Activated CD4-positive, alpha-beta T cell treated with anti-CD3 and anti-CD28 coated beads, Interleukin-2, Interleukin-6, amounts not matched to agents 100 ng/mL and 50 ng/mL, durations not matched to agents 16 hours and 8 hours (primary cell): ENCODE measurements at places on chromosomes 2 and 18.

DNA sequence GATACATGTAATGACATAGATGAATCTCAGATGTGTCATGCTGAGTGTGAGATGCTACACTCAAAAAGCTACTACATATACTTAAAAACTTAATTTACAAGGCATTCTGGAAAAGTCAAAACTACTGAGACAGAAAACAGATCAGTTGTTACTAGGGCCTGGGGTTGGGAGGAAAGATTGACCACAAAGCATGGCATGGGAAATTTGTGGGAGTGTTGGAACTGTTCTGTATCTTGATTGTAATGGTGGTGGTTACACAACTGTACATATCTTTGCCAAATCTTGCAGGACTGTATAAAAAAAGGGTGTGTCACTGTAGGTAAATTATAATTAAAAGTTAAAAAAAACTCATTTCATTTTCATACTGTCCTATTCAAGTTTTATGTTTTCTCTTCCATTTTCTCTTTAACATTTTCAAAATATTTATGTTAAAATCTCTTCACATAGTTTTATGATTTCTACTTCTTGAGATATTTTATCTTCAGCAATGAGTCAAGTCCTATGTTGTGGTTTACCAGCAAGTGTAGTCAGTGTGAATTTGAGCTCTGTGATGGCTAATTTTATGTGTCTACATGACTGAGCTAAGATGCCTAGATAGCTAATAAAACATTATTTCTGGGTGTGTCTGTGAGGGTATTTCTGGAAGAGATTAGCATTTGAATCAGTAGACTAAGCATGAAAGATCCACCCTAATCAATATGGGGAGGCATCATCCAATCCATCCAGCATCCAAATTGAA, 58.6 kb upstream of the VRK2 start:
- no peak for DNase-seq

- peak; percentile 1 for DNase-seq
Observed at GRCh38 chr2:171652416-171652785, 34.9 kb upstream of the DYNC1I2 start.

DNA sequence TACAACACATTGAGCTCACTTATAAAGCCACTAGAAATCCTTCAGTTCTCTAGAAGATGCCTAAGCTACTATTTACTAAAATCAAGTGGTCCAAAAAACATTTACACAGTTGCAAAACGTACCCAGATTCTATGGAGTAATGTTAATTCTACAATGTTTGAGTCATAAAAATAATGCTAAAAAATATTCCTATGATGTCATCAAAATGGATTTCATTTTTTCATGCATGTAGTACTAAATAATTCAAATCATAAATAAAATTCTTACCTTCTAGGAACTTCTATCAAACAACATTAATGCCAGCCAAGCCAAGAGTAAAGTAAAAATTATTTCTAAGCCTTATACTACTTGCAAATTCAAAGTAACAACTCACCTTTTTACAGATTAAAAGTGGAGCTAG, 168.9 kb upstream of the EPC2 start:
- no peak for DNase-seq

- no peak for DNase-seq
Observed at GRCh38 chr2:207183506-207183905, 17.8 kb upstream of the KLF7 start.

GRCh38 chr2:120451334-120451733, 105.4 kb downstream of the INHBB start:
- no peak for DNase-seq

- no peak for DNase-seq
Observed at GRCh38 chr2:760001-760400, 82.8 kb upstream of the TMEM18 start.

GRCh38 chr2:227191367-227191766, 26.9 kb downstream of the COL4A3 start:
- DNase-seq, result no peak

- no peak for DNase-seq
Observed at GRCh38 chr2:107817378-107817777, 9.3 kb upstream of the RGPD4 start.

- peak; percentile 94 for DNase-seq
Observed at GRCh38 chr2:234292205-234292961, 204.5 kb downstream of the ARL4C start.

DNA sequence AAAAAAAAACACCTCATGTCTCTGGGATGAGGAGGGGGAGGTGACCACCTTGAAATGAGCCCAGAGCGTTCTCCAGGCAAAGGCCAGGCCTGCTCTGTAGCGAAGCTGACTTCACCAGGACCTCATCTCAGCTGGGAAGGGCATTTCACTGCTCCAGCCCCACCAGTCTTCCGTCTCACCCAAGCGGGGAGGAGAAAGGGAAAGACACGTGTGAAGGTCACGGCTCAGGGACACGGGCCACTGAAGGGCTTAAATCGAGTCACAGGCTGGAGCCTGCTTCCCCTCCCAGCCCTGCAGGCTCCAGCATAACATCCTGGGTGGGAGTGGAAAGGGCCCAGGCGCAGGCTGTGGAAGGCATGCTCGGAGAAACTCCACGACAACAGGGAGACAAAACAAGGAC, 18.1 kb downstream of the THAP4 start:
- DNase-seq, result no peak

DNA sequence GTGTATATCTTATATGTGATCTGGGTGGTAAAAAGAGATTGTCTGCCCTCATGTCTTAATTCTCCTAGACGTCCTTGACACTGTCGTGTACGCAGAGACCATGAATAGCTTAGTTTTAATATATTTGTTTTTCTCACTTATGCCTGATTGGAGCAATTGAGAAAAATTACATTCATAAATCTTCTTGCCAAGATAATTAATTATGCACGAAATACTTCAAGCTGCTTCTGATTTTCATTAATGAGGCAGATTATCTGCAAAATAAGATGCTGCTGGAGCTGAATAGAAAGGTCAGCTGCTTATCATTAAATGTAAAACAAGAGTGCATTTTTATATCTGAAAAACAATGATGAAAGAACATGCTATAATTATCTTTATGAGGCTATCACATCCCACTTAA, 95.9 kb downstream of the CCDC141 start:
- DNase-seq, result no peak

DNA sequence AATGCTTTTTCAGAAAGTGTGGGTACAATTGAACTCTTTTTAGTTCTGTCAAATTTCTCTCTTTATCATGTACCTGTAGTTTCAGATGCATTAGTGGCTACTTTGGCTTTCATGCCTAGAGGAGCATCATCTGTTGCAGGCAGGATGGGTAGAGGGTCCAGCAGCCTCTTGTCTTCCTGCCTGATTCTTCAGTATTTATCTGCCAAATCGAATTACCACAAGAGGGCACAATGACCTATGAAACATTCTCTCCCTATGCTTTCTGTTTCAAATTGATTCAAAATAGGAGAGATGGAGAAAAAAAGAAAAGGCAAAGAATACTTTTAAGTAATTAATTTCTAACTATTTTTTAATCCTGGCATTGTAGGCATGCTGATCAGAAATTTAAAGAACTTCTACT, 477.2 kb downstream of the TRIB2 start:
- peak; percentile 27 for DNase-seq

GRCh38 chr2:235265348-235265965, 228.4 kb upstream of the AGAP1 start:
- no peak for DNase-seq

- DNase-seq, result no peak
Observed at GRCh38 chr2:3284657-3285630, 92.7 kb downstream of the EIPR1 start.

- no peak for DNase-seq
Observed at GRCh38 chr2:36427790-36428243, 72.2 kb downstream of the CRIM1 start.

- DNase-seq, result no peak
Observed at GRCh38 chr2:232626584-232626983, 6.8 kb upstream of the EFHD1 start.

DNA sequence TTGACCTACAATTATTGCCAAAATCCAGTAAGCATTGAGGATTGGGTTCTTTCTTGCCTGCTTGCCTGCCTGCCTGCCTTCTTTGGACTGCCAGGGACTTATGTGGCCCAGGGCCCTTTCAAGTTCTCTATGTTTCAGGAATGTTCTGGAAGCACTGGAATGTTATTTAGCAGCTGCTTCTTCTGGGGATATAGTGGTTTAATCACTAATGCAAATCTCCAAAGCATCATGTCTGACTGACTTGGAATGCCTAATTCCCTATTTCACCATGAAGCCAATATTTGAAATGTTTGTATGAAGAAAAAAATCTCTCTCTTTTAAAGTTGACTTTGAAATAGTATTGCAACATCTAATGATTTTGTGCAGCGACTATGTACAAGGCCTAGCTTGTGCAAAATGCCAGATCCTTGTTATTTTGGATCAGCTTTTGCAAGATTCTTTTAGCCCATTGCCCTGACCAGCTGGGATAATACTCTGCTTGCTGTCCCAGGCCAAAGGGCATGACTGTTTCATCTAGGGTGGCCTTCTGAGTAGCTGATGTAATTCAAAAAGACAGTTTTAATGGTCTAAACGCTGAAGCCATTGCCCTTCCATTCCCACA, 204.6 kb downstream of the RND3 start:
- DNase-seq, result no peak

DNA sequence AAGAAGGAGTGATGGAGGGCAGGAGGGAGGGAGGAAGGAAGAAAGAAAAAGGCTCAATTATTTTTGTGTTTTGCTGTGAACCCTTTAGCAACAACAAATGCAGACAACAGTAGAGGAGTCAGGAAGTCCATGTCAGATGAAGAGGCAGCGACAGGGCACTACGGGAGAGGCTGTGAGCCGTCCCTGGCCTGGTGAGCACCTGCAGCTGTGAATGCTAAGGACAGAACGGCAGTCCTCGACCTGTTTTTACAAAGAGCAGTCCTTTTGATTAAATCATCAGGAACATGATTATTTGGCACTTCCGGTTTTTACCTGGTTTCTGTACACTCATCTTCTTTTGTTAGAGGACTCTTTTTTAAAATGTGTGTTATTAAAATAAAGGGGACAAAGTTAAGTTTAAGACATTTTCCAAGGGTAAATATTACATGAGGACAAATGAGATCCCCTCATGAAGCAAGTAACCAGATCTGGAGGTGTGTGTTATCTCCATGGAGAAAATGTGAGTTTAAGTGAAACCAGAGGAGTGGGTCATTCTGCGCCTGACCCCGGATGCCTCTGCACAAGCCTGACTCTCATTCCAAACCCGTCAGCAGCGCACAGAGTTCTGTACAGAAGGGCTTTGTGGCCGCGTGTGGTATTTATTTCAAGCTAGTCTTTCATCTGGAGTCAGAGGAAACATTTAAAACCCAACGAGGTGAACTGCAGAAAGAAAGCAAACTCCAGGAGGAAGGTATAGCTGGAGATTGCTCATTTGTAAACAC, 492.5 kb downstream of the SOX11 start:
- no peak for DNase-seq
